ENCODE measurements at places on chromosomes 4 and X.

- peak; percentile 66 for DNase-seq
Measured at GRCh38 chrX:72126539-72127140, 5.1 kb downstream of the RTL5 start.

DNA sequence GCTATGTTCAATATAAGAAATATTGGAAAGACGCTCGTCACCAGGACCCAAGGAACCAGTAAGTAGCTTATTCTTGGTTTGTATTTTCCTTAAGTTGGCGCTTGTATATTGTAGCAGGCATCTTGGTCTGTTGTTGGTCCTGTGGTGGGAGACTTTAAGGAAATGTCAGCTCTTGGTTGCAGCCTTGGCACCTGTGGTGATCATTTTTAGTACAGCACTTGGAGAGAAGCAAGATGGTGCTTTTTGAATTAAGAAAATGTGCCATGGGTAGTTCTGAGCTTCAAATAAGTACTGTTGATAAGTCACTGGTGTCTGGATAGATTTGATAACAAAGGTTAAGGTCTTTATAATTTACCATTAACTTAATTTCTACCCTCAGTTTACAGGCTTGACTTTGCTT lies 1.1 kb downstream of the RPS3A start:
- DNase-seq, result no peak

DNA sequence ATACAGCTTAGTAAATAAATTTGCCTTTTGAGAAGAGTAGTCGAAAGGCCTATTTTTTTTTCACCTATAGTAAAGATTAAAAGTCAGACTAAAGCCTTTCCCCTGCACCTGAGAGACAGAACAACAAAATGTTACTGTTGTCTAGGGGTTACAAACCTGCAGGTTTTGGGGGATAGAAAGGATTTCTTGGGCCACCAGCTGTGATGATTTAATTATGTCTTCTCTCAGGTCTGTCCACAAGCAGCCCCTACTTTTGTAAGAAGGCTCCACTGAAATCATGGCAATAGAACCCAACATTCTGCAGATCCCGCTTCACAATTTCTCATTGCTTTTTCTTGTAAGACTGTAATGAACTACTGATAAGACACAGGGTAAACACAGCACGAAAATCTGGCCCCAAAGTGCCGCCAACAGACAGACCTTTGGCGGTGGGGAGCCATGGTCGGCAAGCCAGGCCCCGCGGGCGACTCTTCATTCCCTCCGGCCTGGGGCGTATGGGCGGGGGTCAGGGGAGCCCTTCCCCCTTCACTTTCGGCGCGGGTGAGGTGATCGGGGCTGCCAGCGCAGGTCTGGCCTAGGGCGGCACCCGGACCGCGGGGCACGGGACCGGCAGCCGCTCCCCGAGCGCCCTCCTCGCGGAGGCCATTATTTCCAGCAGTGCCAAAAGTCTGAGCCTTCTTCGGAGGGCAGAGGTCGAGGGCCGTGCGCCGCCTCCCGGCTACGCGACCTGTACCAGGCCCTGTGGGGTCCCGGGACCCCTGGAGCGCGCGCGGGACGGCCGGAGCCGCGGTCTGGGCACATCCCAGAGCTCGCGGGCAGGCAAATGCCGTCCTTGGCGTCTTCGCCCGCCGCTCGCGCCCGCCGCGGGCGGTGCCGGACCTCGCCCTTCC lies 812 bp upstream of the KDM6A start:
- DNase-seq, result peak; percentile 5

GRCh38 chrX:640641-641040 lies 10.1 kb downstream of the SHOX start:
- no peak for DNase-seq

DNA sequence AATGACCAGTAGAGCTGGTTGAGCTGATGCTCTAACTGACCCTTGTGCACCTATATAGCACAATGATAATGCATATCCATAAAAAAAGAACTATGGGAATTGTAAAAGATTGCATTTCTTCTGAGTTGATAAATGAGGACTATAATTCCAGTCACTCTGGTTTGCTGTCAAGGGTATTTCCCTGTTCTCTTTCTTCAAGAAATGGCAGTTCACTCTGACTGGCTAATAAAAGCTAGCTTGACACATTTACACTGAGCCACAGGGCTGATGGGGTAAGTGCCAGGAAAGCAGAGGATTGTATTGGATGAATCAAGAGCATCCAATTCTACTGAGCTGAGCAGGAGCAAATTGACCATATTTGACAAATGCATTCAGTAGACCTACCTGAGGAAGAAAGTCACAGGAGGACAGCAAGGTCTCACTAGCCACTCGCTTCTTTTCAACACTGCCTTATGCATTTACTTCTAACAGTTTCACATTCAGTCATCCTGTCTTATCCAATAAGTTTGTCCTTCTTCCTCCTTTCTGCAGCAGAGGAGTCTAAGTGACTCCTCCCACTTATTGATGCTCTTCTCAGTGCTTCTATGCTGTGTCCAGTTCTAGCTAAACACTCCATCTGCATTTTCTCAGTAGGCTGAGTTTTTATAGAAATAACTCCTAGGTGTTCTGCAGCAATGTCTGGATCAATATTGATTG lies 43.0 kb downstream of the RBMX2 start:
- no peak for DNase-seq

GRCh38 chr4:6753103-6753560 lies 29.4 kb upstream of the KIAA0232 start:
- no peak for DNase-seq

GRCh38 chrX:21412029-21412428 lies 37.8 kb downstream of the CNKSR2 start:
- no peak for DNase-seq
